ENCODE measurements at places on chromosomes 5 and 9.

- DNase-seq, result no peak
Observed at GRCh38 chr5:107821288-107821687, 150.6 kb upstream of the EFNA5 start.

- no peak for DNase-seq
Observed at GRCh38 chr5:122112063-122112462, 17.3 kb upstream of the ZNF474 start.

DNA sequence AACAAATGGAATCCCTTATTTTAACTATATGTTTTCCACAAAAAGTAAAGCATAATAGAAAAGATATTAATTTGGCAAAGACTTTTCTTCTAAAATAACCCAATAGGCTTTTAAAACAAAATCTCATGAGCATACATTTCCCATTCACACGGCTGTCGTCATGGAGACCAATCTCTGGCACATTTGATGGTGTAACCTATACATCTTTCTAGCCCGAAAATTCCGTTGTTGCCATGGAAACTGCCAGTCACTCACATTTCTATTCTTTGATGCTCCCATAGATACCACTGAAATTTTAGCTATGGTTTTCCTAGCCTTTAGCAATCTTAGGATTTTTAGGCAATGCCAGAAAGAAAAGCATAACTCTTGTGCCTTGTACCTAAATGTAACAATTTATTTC, 262.9 kb upstream of the TRPM3 start:
- DNase-seq, result no peak

- DNase-seq, result no peak
Observed at GRCh38 chr9:22863106-22863505, 416.5 kb downstream of the DMRTA1 start.

GRCh38 chr5:112823656-112824055, 37.4 kb upstream of the SRP19 start:
- no peak for DNase-seq

GRCh38 chr9:11320989-11321388, 708.2 kb upstream of the PTPRD start:
- no peak for DNase-seq

GRCh38 chr9:113219969-113220368, 1.1 kb downstream of the FKBP15 start:
- peak; percentile 55 for DNase-seq

GRCh38 chr9:91677331-91677730, 253.7 kb upstream of the NFIL3 start:
- no peak for DNase-seq

DNA sequence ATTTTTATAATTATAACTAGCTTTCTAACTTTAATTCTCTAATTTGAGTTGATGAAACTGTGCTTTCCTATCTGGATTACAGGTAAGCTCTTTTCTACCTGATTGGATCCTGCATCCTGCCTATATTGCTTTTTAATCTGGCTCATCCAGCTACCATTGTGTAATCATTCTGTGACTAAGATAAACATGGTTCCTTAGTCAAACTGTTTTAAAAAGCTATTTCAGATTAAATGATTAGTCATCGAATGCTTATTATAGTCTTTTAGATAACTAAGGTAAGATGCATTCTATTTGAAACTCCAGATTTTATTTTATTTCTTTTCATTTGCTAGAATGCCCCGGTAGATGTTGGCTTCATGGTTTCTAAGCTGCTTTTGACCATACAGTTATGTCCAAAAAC, 50.7 kb downstream of the ICE1 start:
- no peak for DNase-seq

- DNase-seq, result no peak
Observed at GRCh38 chr5:6162175-6162574, 216.2 kb downstream of the MED10 start.

DNA sequence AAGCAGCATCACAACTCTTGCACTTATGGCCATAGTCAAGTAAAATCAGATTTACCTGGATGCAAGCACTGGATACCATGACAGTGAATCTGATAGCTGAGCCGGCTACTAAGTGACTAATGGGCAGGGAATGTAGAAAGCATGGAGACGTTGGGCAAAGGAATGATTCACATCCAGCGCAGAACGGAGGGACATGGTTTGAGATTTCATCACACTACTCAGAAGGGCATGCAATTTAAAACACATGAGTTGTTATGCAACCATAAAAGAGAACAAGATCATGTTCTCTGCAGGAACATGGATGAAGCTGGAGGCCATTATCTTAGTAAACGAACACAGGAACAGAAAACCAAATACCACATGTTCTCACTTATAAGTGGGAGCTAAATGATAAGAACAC, 169.1 kb upstream of the PIK3R1 start:
- no peak for DNase-seq

DNA sequence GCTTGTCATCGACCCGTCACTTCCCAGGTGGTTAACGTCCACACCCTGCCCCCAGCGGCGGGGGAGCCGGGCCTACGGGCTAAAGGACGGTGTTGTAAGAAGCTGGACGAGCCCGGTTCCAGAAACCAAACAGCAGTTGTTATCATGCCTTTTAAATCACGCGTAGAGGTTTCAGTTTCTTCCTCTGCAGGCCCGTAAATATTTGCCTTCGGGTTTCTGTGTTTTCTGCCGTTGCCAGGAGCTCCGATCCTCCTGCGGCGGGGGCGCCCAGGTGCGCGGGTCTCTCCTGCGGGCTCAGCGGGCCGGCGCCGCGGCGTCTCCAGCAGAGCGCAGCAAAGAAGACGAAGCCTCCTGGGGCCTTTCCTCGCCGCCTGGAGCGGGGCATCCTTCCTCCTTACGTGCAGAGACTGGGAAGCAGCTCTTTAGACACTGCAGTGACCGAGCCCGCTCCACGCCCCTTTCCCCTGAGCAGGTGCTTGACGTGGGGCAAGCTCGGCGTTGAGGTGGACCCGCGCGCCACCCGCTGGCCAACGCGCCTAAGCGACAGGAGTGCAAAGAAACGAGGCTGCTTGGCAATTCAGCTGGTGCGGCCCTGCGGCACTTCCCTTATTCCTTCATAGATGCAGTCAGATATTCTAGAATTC, 21.8 kb upstream of the TTC1 start:
- DNase-seq, result peak; percentile 55

DNA sequence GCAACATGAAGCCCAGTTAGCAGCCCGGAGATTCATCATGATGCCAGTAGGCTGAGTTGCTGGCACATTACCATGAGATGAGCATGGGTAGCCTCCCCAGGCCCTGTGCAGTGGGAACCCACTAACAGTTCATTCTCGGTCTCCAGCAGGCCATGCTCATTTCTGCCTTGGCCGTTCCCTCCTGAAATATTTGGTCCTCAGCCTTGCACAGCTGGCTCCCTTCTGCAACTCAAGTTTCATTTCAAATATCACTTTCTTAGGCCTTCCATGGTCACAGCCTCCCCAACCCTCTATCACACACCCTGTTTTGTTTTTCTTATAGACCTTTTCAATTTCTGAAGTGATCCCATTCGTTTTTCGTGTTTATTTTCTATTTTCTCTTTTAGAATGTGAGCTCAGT, 125.4 kb upstream of the VLDLR start:
- DNase-seq, result no peak

- no peak for DNase-seq
Observed at GRCh38 chr5:87705876-87706275, 293.1 kb upstream of the CCNH start.

DNA sequence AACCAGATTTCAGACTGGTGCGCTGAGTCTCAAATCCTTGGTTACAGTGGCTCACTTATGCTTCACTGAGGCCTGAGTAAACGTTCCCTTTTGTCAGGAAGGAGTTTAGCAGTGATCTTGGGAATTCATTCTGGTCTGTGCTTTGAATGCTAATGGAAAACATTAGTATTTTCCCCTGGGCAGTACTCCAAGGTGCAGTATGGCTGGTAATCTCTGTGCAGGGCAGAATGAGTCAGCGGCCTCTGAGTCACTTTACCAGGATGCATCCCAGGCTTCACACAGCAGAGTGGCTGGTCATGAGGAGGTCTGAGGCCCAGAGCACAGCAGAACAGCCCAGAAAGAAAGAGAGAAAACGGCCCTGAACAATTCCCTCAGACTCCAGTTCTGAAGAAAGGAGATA, 54.0 kb downstream of the PCA3 start:
- DNase-seq, result no peak

- DNase-seq, result peak; percentile 66
Observed at GRCh38 chr5:143054480-143054941, 284.3 kb downstream of the ARHGAP26 start.

DNA sequence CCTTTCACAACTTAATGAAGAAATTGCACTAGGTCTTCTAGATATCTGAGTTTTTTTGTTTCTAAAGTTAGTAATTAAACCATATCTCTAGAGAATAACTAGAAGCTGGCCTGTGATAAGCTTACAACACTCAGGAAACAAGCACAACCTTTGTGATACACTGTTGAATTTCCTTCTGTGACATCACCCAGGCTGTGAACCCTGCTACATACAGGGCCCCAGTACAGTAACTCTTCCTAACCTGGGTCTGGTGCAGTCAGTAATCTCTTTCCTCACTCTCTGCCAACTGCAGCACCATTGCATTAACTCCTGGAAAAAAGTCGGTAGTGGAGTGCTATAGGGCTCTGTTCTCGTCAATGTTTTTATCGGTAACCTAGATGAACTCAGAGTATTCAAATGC, 10.6 kb upstream of the IGFBPL1 start:
- no peak for DNase-seq

- DNase-seq, result peak; percentile 44
Observed at GRCh38 chr9:34985311-34985899, 4.1 kb upstream of the DNAJB5 start.

DNA sequence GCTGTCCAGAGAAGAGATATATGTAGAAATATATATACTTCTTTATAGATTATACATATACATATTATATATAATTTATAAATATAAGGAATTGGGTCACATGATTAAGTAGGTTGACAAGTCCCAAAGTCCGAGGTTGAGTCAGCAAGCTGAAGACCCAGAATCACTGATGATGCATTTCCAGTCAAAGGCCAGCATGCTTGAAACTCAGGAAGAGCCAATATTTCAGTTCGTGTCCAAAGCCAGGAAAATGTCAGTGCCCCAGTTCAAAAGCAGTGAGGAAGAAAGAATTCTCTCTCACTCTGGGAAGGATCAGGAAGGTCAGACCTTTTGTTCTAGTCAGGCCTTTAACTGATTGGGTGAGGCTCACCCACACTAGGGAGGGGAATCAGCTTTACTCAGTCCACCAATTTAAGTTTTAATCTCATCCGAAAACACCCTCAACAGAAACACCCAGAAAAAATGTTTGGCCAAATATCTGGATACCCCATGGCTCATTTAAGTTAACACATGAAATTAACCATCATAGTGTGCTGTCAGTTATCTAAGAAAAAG, 42.0 kb upstream of the LVRN start:
- DNase-seq, result no peak

GRCh38 chr5:10059980-10060379, 189.7 kb downstream of the ATPSCKMT start:
- DNase-seq, result no peak

- no peak for DNase-seq
Observed at GRCh38 chr9:113341712-113342410, 1.8 kb upstream of the WDR31 start.

DNA sequence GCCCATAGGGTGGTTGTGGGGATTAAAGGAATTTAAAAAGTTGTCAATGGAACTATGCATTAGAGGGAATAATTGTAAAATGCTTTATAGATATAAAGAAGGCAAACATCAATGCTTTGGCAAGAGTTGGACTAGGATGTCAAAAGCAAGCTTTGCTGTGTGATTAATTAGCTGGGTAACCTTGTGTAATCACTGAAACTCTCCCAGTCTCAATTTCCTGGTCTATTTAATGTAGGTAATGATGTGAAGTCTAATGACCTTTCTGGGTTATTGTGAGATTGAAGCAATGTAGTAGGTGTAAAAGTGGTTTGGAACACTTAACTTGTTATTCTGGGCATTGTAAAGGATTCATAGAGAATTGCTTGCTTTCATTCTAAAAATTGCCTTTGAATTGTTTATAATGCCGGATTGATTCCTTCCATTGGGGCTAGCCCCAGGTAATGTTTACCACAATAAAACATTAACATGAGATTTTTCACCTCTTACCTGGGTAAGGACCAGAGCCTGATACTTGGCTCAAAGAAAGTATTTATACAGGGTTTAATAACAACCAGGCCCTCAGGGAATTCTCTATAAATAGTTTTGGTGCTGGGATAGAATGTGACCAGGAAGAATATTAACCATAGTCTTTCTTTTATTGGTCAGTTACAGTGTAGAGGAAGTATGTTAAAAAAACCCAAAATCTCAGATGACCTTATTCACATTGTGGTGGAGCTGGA, 30.0 kb upstream of the CLINT1 start:
- no peak for DNase-seq

- peak; percentile 41 for DNase-seq
Observed at GRCh38 chr5:138603249-138603920, 28.2 kb upstream of the HSPA9 start.

GRCh38 chr5:135628771-135629563, 50.2 kb upstream of the CXCL14 start:
- no peak for DNase-seq

DNA sequence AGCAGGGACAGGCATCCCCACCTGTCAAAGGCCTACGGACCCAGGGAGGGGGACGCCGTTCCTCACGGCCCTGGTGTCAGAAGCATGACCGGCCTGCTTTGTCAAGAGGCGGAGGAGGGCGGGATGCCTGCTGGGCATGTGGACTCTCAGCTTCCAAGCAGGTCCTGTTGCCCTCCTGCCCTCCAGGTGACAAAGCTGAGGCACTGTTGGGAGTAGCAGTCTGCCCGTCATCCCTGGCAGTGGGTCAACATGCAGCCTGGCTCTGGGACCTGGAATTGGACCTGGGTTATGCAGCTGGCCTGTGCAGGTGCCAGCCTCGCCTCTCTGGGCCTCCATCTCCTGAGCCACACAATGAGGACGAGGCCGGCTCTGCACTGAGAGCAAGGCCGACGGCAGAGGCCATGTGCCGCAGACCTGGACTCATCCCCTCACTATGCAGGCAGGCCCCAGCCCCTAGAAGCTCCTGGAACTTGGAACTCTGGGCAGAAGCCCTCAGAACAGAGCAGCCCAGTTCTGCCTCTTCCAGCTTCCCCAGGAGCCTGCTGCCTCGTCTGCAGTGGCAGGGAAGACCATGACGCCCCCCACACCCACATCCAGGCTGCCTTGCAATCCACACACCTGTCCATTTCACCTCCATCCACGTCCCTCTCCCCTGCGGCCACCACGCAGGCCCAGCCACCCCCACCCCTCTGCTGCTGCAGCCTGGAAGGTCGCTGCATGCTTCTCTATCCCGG, 20.8 kb upstream of the FCN1 start:
- DNase-seq, result no peak

- no peak for DNase-seq
Observed at GRCh38 chr9:108850293-108850897, 5.4 kb downstream of the ACTL7B start.

- DNase-seq, result no peak
Observed at GRCh38 chr5:146001544-146002190, 65.3 kb downstream of the SH3RF2 start.

DNA sequence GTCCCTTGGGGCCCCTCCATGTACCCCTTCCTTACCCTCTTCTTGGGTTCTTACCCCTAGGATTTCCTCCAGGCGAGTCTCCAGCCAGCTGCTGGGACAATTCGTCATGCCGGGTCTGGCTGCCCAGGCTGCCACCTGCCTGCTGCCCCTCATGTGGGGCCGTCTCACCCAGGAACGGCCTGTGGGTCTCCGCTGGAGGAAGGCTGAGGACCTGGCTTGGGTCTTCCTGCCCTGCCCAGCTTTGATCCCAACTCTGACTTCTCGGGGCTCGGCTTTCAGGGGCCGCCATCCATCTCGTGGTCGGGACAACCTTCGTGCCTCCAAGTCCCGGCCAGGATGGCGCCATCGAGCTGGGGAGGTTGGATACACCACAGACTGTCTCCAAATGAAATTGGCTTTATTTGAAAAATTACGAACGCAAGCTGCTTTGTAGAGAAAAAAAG, 38.1 kb downstream of the HMCN2 start:
- DNase-seq, result no peak

GRCh38 chr9:69632768-69633167, 39.4 kb downstream of the APBA1 start:
- DNase-seq, result no peak

All from T-helper 2 cell treated with Interferon-gamma antibody and Interleukin-4, amounts not matched to agents 5 μg/mL and 100 μg/mL, for 36 hours (primary cell).